Adipocyte (in vitro differentiated cells): ENCODE measurements at places on chromosomes 2 and 18.
A peak's percentile ranks its signal among the peaks of the same experiment; 100 is the strongest.

DNA sequence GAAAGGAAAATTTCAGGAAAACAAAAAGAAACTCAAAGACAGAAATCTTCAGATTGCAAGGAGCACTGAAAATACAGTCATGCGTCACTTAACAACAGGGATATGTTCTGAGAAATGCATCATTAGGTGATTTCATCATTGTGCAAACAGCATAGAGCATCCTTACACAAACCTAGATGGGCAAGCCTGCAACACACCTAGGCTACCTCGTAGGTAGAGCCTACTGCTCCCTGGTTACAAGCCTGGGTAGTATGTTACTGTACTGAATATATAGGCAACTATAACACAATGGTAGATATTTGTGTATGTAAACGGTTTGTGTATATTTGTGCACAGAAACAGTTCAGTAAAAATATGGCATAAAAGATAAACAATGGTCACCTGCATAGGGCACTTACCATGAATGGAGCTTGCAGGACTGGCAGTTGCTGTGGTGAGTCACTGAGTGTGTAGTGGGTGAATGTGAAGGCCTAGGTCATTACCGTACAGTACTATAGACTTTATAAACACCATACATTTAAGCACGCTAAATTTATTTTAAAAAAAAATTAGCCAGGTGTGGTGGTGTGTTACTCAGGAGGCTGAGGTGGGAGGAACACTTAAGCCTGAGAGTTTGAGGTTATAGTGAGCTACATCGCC, 33.4 kb downstream of the SFXN5 start:
- no peak for DNase-seq

- DNase-seq: no peak
Observed at GRCh38 chr2:62744603-62745002, 39.1 kb downstream of the EHBP1 start.

DNA sequence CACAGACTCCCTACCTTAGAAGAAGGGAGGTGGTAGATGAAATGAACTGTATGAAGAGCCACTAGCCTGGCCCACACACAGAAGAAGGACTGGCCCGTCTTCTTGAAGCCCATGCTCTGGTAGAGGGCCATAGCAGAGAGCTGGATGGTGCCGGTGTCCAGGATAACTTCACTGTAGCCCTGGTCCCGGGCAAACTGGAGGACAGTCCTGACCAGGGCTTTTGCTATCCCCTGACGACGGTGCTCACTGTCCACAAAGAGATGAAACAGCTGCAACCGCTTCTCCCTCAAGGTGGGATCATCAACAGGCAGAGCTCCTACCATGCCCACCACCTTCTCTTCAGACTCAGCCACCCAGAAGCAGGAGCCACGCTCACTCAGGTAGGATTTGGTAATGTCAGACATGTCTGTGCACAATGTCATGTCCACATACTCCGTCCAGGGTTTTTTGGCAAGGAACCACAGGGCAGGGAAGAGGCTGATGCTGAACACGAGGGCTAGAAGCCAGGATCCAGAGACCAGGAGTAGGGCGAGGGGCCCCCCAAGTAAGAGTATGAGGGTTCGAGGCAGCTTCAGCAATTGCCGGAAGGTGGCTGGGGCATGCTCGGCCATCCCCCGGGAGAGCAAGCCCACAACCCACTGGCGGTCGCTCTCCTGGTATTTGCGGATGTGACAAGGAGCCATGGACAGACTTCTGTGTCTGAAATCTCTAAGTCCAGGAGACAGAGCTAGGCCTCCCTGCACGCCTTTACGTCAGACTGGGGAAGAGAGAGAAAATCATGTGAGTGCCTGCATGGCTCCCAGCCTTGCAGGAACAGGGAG, 1.1 kb downstream of the NAT8 start:
- DNase-seq: no peak

DNA sequence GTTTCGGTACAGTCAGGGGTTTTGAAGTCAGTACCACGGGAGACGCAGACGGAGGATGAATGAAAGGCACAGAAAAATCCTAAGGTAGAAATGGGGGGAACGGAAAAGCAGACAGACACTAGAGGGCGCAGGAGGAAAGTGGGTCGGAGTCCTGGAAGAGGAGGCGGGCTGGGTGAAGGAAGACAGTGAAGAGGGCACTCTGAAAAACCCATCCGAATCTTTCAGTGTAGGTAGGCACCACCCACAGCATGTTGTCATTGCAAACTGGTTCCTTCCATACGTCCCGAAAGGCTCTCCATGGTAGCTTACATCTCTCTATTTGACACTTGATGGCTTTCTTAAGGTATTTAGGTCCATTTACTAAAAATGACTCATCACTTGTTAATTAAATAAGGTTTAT, 18.5 kb upstream of the ZNF236 start:
- peak; percentile 86 for DNase-seq

DNA sequence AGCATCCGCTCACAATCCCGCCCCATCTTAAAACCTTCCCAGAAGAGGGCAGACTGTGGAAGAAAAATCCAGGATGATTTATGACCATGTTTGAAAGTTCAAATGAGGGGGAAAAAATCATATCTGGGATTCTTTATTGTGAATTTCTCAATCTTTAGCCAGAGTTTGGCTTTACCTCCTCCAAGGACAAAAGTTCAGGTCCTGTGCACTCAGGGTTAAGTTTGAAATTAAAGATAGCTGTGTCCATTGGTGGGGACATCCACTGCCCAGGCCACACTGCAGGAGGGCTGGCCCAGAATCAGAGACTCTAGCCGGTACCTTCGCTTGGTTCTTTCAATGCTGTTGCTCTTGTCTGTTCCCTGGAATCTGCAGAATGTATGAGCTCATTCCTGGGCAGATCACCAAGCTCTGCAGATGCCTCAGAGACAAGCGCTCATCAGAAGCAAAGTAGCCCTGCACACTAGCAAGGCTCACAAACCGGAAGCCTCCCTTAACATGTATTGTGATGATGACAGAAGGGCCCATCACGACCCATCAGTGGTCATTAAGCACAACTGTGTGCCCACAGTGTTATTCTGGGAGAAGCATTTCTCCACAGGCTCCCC, 375.3 kb upstream of the KLHL29 start:
- DNase-seq: peak; percentile 0

DNA sequence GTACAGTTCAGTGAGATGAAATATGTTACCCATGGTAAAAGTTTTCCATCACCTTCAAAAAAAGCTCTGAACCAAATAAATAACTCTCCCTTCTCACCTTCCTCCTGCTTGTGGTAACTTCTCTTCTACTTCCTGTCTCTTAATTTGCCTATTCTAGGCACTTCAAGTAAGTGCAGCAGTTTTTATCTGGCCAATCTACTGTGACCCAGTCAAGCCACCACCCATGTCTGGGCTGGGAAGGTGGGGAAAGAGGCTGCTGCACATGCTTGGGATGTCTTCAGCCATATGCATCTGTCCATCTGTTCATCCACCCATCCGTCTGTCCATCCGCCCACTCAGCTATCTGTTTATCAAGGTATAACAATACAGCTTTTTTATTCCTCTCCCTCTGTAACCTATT, 31.6 kb downstream of the ZNF532 start:
- no peak for DNase-seq

DNA sequence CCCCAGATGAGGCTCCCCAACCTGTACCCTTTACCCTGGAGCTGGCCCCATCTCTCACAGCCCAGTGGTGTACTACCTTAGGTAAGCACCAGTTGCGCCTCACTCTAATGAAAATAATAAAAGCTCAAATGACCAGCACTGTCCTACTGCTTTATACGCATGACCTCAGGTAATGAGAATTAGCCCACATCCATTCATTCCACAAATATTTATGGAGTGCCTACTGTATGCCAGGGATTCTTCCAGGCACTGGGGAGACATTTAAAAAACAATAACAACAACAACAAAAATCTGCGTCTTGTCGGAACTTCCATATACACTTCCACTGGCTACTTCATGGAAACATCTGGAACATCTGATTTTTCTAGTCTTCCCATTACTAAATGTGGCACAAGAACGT, 20.8 kb downstream of the HPCAL1 start:
- no peak for DNase-seq

DNA sequence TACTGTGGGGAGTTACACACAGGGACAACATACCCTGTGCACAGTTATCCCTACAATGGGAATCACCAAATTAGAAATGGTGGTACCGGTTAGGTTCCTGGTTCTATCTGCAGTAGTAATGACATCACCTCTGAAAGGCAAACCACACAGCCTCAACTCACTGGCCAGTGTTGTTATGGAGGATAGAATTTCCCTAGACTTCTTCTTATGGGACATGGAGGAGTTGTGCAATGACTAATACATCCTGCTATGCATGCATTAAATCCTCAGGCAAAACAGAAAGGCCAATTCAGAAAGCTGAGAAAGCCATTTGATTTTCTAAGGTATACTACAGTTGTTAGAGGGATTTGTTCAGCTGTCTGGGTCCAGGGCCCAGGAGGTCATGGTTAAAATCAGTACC, 439.3 kb downstream of the TMX3 start:
- DNase-seq: peak; percentile 76

DNA sequence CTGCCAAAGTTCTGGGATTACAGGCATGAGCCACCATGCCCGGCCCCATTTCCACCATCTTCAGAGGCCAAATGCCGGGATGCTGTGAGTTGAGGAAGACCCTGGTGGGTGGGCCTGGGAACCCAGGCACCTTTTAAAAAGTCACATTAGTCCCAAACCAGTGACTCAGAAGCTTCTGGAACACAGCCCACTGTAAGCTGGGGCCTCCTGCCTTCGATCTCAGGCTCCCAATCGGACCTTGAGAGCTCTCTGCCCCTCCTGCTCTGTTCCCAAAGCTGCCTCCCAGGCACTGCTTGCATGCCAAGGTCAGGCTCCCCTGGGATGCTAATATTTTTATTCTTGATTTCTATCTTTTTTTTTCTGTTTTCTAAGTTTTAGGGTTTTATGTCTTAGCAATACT, 4.2 kb downstream of the ADCY3 start:
- peak; percentile 59 for DNase-seq

DNA sequence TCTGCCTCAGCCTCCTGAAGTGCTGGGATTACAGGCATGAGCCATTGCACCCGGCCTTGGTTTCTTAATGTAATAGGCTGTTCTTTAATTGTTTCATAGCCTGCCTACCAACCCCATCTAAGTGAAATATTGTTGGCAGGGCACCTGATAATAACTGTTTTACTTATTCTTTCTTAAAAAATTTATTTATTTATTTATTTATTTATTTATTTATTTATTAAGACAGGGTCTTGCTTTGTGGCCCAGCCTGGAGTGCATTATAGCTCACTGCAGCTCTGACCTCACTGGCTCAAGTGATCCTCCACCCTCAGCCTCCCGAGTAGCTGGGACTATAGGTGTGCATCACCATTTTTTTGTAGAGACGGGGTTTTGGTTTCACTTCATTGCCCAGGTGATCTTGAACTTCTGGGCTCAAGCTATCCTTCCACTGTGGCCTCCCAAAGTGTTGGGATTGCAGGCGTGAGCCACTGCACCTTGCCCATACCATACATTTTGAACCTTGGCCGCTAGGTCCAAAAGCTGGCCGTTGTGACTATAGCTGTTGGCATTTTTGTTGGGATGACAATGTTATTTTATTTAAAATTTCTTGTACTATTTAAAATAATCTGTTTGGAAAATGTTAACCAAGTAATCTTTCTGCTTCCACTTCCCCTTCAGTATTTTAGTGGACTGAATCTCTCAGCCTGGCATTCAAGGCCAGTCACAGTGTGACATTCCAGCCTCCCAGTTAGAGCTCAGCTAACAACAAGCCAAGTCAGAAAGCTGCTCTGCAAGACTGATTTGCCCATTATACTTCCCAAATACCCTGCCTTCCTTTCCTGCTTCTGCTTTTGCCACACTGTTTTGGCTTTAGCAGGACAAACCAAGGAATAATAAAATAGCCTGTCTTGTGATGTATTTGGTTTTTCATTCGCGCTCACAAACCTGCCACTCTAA, 52.4 kb downstream of the BABAM2 start:
- DNase-seq: no peak

DNA sequence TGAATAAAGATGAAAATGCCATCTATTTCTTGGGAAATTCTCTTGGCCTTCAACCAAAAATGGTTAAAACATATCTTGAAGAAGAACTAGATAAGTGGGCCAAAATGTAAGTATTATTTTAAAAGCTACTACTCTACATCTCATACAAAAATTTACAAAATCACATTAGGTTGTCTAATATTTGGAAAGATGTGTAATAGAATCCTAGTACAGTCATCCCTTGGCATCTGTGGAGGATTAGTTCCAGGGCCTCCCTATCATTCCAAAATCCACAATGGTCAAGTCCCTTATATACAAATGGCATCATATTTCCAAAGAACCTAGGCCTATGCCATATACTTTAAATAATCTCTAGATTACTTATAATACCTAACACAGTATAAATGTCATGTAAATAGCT, 41.2 kb downstream of the KYNU start:
- peak; percentile 52 for DNase-seq

DNA sequence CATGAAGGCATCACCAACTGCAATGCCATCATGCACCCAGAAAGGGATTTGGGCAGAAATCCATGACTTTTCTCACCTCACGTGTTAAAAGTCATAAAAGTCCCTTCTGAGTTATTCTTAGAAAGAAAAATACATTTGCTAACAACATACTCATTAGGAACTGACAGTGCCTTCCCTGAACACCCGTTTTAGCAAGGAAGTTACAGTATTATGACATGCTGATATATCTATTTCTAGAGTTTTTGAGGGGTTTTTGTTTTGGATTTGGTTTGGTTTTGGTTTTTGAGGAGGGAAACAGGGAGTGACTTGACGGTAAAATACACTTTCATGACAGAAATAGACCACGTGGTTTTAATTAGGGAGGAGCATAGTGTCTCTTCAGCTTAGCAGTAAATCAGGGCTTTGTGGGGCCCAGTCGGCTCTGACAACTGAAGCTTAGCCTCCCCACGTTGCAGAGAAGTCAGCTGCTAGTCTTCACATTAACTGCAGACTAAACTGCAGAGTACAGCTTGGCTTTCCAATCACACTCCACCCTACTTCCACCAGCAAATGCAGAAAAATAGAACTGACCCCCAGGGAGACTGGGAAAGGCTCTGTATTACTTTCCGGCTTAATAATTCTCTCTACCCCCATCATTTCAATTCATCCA, 141.4 kb downstream of the FAM124B start:
- no peak for DNase-seq

DNA sequence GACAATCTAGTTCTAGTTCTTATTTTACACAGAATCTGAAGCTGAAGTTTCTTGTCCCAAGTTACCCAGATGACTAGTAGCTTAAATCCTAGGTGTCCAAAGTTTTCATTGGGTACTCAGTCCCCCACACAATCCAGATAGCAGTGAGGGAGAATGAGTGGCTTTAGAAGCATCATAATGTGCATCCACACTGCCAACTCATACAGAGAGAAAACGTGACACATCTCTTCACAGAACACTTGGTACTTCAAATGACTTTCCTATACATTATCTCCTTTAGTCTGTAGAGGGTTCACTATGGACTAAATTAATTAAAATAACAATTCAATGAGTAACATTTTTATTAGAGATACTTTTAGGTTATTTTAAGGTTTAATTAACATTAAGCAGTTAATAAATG, 45.2 kb downstream of the STRADB start:
- no peak for DNase-seq

DNA sequence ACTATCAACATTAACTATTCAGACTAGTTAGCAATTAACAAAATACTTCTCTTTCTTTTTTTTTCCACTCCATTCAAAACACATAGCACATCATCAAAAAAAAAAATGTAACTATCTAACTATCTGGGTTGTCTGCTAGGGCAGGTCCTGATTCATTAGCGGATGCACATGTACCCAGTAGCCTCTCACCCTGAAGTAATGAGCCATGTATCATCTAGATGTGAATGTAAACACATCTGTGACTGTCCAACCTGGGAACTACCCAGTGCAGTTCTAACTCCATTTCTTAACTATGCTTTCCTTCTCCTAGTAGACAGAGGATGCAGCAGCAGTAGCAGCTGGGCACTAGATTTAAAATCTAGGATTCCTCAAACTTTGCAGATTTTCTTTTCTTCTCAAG, 183.1 kb upstream of the PIK3C3 start:
- DNase-seq: no peak
